ENCODE measurements at places on chromosomes 11 and 22.

GRCh38 chr11:125701858-125702621 lies 21.4 kb upstream of the ACRV1 start:
- no peak for DNase-seq

DNA sequence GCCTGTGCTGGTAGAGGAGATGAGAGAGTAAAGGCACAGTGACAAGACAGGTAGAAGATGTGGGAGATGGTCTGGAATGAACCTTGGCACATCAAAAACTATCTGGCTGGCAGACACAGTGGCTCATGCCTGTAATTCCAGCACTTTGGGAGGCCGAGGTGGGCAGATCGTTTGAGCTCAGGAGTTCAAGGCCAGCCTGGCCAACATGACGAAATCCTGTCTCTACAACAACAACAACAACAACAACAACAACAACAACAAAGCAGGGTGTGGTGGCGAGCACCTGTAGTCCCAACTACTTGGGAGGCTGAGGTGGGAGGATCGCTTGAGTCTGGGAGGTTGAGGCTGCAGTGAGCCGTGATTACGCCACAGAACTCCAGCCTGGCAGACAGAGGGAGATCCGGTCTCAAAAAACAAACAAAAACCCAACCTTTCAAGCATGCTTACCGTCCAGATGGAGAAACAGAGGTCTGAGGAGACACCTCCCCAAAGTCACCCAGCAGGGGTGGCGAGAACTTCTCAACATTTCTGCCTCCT lies 11.8 kb downstream of the KCTD21 start:
- DNase-seq = no peak

- peak; percentile 5 for DNase-seq
These were observed 8.3 kb downstream of the NDUFV1 start for GRCh38 chr11:67614730-67615714.

DNA sequence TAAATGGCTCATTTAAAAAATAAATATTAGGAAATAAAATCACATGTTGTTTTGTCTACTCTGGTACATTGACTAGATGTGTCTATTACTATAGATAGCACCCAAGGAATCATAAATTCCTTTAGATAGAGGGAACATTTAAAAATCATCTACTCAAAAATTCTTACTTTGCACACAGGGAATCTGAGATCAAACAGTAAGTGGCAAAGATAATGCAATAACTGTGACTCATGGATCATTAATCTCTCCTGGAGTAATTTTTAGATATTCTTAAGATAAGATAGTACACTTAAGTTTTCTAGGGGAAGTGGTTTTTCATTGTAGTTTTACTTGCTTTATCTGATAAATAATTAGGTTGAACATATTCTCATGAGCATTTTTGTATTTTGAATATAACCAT lies 468.9 kb downstream of the LUZP2 start:
- DNase-seq = no peak

GRCh38 chr22:45867118-45867905 lies 109.7 kb downstream of the WNT7B start:
- no peak for DNase-seq

GRCh38 chr11:1194977-1195681 lies 27.7 kb upstream of the MUC5B start:
- DNase-seq = no peak

GRCh38 chr11:96207459-96208449 lies 135.2 kb downstream of the MAML2 start:
- no peak for DNase-seq

- DNase-seq = no peak
These were observed 1203.4 kb downstream of the TBC1D22A start for GRCh38 chr22:47965896-47966295.

DNA sequence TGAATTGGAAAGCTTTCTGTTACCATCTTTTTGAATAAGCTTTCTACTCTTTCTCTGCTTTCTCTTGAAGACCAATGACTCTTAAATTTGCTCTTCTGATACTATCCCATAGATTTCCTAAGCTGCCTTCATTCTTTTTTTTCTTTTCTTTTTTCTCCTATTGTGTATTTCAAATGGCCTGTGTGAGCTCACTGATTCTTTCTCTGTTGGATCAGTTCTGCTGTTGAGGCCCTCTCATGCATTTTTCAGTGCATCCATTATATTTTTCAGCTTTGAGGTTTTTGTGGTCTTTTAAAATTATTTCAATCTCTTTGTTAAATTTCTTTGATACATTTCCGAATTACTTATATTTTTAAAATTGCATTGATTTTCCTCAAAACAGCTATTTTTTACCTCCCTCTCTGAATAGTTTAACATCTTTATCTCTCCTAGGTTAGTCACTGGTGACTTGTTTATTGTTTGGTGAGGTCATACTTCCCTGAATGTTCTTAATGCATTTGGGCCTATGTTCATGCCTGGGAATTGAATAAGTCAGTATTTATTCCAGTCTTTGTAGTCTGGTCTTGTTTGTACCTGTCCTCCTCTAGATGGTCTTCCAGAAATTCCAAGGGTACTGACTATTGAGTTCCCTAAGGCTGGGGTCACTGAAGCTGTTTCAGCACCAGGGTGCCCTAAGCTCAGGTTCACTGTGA lies 110.6 kb upstream of the SERPIND1 start:
- no peak for DNase-seq

- no peak for DNase-seq
These were observed 150.0 kb upstream of the SYT13 start for GRCh38 chr11:45436118-45436517.

DNA sequence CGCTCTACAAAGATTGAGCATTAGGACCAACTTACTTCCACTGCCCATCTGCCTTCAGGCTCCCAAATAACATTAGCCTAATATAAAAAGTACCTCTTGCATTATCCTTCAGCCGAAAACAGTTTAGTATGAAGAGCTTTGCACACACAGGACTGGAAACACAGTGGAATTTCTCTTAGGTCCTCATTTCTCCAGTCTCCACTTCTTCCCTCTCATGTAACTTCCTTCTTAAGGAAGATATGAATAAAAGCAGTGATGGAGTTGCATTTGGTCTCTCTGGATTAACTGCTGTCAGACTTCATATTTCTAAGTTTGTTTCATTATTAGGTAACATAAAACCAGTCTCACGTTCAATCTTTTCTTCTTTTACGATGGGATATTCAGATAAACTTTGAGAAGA lies 5.6 kb upstream of the MPEG1 start:
- no peak for DNase-seq

- DNase-seq = no peak
These were observed 92.2 kb downstream of the STK33 start for GRCh38 chr11:8501836-8502235.

DNA sequence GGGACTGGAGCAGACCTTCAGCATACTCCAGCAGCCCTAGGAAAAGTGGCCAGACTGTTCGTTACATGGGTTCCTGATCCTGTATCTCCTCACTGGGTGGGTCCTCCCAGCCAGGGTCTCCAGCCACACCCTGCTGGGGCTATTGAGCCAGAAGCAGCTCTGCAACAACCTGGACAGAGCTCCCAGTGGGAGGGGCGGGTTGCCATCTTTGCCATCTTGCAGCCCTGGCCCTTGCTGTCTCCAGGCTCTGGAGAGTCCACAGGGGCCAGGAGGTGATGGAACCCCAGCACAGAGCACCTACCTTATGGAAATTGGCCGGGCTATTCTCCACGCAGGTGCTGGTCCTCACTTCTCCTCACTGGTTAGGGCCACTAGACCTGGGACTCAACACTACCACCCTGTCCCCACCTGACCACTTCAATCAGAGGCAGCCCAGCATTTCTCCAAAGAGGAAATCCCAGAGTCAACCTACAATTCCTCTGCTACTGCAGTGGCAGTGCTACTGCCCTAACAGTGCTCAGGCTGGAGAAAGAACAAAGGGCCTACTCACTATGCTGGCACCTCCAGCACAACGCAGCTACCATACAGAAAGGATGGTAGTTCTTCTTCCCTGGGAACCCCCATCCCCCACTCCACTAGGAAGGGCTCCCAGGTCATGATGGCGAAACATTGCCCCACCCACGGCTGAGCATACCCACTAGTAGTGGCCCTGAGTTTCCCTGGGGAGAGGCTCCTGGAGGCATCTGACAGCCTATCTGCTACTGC lies 290.2 kb upstream of the NCAM1 start:
- no peak for DNase-seq

DNA sequence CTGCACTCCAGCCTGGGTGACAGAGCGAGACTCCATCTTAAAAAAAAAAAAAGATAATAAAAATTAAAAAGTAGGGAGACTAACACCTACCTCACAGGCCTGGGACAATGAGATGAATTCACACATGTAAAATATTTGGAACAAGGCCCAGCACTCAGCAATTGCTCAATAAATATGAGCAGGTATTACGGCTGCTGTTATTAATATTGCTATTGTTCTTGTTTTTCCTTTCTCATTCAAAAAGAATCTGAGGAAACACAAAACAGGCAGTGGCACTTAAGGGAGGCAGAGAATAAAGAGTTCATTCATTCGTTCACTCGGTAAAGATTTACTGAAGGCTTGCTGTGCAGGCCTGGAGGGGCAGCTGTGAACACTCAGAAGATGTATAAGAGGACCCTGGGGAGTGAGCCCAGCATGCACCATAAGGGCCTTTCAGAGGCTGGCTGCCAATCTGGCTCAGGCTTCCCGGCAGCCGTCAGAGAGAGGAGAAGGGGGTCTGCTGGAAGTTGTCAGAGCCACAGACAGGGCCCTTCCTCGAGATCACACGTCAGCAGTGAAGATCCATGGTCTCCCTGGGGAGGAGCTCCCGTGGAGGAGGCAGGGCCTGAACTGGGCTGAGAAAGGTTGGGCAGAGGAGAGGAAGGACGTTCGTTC lies 51.6 kb upstream of the TCF20 start:
- DNase-seq = no peak

DNA sequence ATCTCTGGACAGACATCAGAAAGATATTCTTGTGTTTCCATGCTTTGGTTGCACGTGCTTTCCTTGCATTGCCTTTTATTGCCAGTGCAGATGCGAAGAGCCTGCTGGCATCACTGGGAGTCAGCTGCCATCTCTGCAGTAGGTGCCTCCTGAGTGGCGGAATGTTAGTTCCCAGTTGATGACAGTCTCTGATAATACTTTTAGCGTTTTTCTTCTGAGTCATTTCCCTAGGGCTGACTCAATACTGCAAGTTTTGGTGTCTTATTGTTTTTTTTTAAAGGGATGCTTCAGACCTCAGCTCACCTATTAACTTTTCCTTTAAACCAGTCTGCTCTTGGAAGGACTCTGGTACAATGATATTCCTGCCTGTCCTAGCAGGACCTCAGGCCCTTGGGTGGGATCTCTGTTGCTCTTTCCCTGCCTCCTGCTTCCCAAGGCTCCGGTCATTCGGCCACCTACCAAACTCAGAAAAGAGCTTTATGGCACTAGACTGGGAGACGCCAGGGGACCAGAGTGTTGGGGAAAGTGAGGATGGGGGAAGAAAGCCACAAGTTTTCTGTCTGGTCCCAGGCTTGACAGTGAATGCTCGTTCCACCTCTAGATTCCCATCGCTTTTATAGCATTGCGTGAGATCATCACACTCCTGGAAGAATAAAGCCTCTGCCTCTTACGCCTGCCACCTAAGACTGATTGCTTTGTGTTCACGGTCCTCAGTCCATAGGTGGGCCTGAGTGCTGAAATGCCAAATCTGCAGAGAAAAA lies 308.7 kb downstream of the DDX10 start:
- DNase-seq = no peak

GRCh38 chr11:79708319-79708932 lies 267.6 kb upstream of the TENM4 start:
- peak; percentile 52 for DNase-seq

DNA sequence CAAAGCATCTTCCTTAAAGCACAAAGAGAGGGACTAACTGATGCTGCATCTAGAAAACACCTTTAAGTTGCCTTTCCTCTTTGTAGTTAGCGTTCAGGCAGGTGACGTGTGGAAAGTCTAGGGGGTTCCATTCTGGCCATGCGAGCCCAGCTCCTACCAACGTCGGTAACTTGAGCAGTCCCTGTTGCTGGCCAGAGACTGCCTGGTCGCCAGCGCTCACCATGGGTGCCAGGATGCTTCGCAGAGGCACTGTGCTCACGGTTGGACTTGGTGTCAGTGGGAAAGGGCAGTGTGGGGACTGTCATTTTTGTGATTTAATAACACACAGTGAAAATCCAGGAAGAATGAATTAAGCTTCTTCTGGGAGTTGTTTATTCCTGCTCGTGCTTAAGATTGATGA lies 40.6 kb downstream of the PPP2R1B start:
- DNase-seq = no peak

DNA sequence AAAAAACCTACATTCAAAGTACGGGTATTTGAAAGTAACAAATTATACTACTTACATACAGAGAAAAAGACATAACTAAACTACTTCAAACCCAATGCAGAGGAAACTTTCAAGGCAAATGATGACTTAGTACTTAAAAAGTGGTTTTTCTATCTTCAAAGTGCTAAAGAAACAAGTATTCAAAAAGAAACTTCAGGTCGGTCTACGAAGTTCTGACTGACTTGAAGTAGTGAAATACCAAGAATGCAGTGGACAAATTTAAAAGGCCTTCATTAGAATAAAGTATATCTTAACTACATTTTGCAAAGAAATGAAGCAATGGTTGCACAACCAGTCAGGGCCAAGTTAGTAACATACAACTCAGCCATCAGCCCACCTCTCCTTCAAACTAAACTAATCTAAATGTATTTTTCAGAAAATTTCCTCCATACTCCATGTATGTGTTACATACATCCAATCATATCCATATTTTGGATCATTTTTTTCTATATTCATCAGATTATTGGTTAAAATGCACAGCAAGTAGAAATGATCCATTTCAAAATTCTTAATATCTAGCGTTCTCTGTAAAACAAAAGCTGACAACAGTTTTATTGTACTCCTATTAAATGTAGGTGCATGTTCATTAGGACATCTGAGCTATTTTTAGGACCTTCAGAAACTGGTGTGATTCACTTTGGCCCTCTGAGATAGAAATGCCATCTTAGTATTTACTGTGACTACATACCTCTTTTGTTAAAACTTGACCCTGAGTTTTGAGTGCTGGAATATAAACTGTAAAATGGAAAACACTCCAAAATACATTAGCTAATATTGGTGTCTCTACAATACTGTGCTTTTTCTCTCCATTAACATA lies 49.9 kb downstream of the BIRC2 start:
- no peak for DNase-seq

- DNase-seq = no peak
These were observed 582.3 kb upstream of the CHORDC1 start for GRCh38 chr11:90805172-90805571.

- DNase-seq = no peak
These were observed 96.2 kb downstream of the LARGE2 start for GRCh38 chr11:46018651-46019050.

GRCh38 chr11:16779436-16779835 lies 41.0 kb downstream of the C11orf58 start:
- no peak for DNase-seq

- DNase-seq = no peak
These were observed 530.7 kb upstream of the CHORDC1 start for GRCh38 chr11:90753546-90753945.
